Right atrium auricular region (tissue), 2 donors: ENCODE measurements at places on chromosomes 12 and 14. TPM values are rescaled to one million over a fixed set of nuclear protein-coding genes. Genes with fewer than 3 reads are reported as not detected.

Gene CAPZA3
- not detected for total RNA-seq

Gene ADAM21
- 0.41 TPM for total RNA-seq

Gene SPX
- total RNA-seq: 5.6 TPM

Gene CLEC14A
- 63.0 TPM for total RNA-seq

Gene BCL2L14
- not detected for total RNA-seq

Gene ISCA2
- total RNA-seq: 20.4 TPM

Gene NELL2
- total RNA-seq: 0.31 TPM

Gene ABCD2
- 3.6 TPM for total RNA-seq

Gene TPH2
- not detected for total RNA-seq

Gene CRY1
- 16.2 TPM for total RNA-seq

Gene TGFB3
- 17.5 TPM for total RNA-seq

Gene ARHGAP9
- total RNA-seq: 4.2 TPM

Gene KRT78
- not detected for total RNA-seq

Gene GUCY2C
- total RNA-seq: not detected

Gene PLEKHD1
- total RNA-seq: not detected
